ENCODE measurements at places on chromosomes 5 and 9. TPM values are rescaled to one million over a fixed set of nuclear protein-coding genes. Genes with fewer than 3 reads are reported as not detected.

DNA sequence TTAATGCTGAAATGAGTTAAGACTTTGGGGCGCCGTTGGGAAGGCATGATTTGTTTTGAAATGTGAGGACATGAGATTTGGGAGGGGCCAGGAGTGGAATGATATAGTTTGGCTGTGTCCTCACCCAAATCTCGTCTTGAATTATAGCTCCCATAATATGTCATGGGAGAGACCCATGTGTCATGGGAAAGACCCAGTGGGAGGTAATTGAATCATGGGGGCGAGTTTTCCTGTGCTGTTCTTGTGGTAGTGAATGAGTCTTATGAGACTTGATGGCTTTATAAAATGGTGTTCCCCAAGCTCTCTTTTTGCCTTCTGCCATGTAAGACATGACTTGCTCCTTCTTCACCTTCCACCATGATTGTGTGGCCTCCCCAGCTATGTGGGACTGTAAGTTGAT, 5.1 kb downstream of the SLC25A48 start:
- DNase-seq: no peak

GRCh38 chr5:7208938-7209337, 187.0 kb upstream of the ADCY2 start:
- DNase-seq: no peak

DNA sequence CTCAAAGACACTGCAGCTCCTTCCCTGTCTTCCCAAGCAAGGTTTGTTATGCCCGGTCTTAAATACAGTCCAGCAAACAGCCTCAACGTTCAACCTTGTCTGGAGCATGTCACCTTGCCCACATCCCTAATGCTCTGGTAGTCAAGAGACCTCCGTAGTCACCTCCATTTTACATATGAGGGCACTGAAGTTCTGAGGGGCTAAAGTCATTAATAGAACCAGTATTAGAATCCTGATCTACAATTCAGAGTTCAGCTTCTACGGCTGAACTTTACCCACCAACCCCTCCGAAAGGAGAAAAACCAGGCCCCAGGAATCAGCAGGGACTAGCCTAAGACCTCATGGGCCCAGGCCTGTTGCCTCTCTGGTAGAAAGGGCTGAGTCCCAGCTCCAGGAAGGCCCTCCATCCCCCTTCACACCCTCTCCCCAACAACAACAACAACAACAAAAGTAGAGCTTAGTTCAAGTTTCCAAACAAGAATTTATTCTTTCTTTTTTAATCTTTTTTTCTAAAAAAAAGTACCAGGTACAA, 795 bp upstream of the STOML2 start:
- DNase-seq: no peak

DNA sequence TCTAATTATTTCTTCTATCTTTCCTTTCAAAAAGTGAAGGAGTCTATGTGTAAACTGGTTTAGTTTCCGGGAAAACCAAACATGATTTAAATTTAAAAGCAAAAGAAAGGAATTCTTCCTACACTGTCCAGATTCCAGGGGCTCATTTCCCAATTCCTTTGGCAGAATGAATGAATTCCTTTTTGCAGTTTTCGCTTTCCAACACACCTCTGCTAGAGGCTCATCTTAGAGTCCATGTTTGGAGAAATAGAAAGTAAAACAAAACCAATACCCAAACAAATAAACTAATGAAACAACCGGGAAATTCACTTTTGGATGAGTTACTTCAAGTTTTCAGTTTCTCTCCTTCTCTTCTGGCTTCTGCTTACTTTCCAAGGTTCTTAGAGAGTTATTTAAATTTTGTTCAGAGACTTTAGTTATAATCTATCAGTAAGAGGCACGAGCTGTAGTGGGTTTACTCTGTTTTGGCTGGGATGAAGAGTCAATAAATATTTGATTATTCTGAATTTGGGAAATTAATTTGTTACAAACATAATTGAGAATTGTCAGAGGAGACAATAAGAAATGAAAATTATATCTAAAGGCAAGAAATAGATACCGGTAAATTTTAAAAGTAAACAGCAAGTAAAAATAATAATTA, 365.0 kb upstream of the CDH9 start:
- DNase-seq: no peak

CAMK4 gene
- 8.2 TPM for total RNA-seq

Data from endothelial cell of umbilical vein (primary cell).